Stomach (tissue), 19 donors: ENCODE measurements at places on chromosomes 4 and X. TPM values are rescaled to one million over a fixed set of nuclear protein-coding genes. Genes with fewer than 3 reads are reported as not detected.

- no peak for DNase-seq
Observed at GRCh38 chr4:122329876-122330565, 48.8 kb upstream of the ADAD1 start.

GRCh38 chrX:46444011-46444410 lies 101.2 kb downstream of the ZNF674 start:
- peak; percentile 3 for DNase-seq

DNA sequence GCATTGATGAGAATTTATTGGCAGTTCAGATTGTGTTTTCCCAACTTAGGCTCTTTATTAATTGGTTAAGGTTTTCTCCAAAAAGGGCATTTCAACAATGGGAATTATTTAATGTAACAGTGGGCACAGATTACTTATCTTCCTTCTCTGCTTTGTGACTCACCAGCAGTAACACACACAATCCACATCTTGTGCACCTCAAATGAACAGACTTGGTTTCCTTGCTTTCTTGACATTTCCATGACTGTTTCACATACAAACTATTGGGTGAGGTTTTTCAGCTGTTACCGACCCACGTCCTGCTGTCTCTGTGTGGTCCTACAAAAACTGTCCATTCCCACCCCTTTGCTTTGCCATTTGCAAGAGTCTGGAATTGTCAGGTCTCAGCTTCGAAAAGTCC lies 38.1 kb downstream of the CCNI start:
- DNase-seq, result no peak

The RS1 gene
- not detected for polyA plus RNA-seq

DNA sequence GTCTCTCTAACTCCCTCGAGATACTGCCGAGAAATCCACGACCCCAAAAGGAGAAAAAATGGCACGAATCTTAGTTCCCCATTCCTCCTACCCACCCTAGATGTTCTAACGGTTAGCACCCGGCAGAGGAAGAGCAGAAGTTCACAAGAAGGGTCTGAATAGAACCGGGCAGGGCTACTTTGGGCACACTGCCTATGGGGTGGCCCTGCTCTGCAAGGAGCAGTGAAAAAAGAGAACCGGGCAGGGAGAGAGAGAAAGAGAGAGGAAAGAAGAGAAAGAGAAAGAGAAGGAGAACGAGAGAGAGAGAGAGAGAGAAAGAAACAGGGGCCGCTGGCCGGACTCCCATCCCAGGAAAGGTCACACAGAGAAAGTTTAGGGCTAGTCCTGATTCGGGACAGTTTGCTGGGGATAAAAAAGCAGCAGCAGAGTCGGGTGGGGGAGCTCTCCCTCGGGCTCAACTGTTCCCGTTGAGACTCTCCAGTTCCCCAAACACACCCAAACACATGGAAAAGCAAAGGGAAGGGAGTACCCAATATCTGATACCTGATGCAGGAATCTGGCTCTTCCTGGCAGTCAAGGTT lies 468 bp downstream of the GLA start:
- DNase-seq, result no peak

The CLCN4 gene
- polyA plus RNA-seq, result 0.46 TPM

DNA sequence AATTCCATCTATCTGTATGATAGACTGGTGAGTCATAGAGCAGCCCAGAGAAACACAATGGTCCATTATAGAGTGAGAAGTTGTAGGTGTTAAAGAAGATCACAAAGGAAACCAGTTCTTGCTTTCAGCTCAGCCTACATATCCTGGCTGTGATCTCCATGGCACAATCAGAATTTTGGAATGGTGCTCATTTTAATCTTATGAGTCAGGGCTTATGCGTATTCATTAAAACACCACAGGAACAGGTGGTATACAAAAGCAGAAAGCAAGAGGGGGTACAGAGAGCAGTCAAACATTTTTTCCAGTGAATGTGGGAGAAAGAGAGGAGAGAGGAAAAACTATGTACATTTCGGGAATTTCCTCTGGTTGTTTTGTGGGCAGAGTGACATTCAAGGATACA lies 126.9 kb downstream of the MFAP3L start:
- DNase-seq, result no peak

- DNase-seq, result no peak
Observed at GRCh38 chr4:1998296-1998695, 10.5 kb downstream of the NELFA start.

- no peak for DNase-seq
Observed at GRCh38 chr4:130574215-130574614, 1478.3 kb downstream of the C4orf33 start.

DNA sequence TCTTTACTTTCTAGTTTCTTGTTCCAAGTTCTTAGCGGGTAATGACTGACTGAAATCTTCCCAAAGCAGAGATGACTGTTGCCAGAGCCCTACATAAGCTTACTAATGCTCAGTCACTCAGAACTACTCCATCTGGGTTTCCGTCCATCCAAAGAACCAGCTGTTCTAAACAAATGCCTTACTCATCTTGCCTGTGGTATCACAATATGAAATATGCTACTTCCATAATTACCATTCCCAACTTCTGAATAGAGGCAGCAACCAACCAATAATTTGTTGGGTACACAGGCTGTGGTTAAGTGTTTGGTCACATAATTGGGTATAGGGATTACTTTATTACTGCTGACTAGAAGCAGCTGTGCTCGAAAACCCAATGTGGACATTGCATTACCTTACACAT lies 930.2 kb upstream of the DIAPH2 start:
- DNase-seq, result no peak

DNA sequence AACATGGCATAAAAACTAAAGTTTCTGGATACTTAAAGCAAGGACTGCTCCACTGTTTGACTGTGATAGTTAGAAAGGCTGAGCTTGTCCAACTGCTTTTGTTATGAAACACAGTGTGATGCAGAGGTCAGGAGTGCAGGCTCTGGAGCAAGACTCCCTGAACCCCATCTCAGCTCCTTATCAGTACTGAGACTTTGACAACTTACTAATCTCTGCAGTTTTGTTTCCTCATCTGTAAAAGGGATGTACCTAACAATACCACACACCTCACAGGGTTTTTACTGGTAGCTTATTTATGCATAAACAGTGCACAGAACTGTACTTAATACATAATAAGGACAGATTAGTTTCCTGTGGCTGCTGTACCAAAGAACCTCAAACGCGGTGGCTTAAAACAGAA lies 804.3 kb downstream of the FSTL5 start:
- no peak for DNase-seq

The MSX1 gene
- 1.1 TPM for polyA plus RNA-seq

The SNCA gene
- polyA plus RNA-seq, result 3.1 TPM

- no peak for DNase-seq
Observed at GRCh38 chr4:76830612-76830963, 67.4 kb downstream of the SOWAHB start.

DNA sequence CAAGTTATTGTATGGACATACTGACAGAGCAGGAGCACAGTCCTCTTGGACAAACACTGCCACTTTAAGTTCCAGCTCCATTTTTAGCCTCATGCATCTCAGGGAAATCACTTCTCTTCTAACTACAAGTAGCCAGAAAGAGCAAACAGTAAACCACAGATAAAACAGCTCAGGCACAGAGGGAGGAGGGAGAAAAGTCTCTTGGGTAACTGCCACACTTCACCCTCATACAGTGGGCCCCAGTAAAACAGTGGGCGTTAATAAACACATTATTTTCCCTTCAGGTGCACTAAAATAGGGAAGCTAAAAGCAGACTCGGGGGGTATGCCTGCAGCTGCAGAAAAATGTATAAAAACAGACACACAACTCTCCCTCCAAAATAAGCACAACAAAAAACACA lies 21.6 kb downstream of the CD38 start:
- no peak for DNase-seq

DNA sequence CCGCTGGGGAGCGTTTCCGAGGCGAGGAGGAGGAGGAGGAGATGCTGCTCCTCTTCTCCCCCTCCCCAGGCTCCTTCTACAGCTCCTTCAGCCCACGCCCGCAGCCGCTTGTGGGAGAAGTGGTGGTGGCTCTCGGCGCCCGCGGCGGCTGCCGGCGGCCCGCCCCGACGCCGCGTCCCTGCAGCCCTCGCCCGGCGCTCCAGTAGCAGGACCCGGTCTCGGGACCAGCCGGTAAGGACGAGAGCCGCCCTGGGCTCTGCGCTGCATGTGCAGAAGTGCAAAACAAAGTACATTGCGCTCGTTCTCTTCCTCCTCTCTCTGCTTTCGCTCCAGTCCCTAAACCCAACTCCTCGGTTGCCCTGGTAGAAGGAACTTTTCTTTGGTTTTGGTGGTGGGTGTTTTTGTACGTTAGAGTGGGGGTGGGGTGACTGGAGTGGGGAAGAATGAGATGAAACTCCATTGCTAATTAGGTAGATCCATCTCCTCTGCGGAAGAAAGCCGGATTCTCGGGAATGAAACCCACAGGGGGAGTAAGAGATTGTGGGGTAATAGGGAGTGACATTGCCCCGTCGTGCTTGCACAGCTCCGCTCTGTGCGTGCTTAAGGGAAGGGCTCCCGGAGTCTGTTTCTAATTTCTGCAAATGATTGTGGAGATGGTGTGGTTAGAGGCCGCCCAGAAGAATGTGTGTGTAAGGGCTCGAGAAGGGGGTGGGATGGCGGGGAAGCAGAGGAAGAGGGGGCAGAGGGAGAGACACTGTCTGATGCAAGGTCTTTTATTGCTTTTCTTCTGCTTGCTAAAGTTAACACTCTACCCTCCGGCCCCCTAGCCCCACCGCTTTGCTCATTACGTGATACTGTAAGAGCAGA lies 677 bp downstream of the PTPN13 start:
- peak; percentile 32 for DNase-seq

GRCh38 chr4:68765876-68766275 lies 49.9 kb upstream of the UGT2B10 start:
- no peak for DNase-seq
